Osteoblast (primary cell): ENCODE measurements at places on chromosomes 12 and 14. TPM values are rescaled to one million over a fixed set of nuclear protein-coding genes. Genes with fewer than 3 reads are reported as not detected.

GRCh38 chr12:90515199-90516175 lies 439.5 kb downstream of the CCER1 start:
- DNase-seq: no peak

Gene PSME2
- total RNA-seq: 47.7 and 55.7 TPM in 2 replicates

Gene CLEC14A
- total RNA-seq: 0.29 TPM in 1 of 2 replicates, not detected in the other

DNA sequence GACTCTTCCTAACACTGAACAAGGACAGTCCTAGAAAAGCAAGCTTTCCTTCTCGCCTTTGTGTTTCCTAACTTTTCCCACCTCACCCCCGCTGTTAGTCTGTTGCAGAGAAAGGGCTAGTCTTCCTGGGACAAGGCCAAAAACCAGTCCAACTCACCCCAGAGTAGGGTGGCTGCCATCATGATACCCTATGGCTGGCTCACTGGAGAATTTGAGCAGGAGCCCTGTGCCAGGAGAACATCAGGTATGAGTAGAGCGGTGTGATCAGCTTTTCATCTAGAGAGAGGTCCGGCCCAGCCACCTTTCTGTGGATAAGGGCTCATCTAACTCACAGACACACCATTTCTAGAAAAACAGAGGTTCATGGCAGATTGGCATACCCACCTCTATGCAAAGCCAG lies 16.7 kb upstream of the ZFP36L1 start:
- DNase-seq: no peak

- DNase-seq: no peak
Measured at GRCh38 chr14:71620401-71620800, 311.8 kb upstream of the RGS6 start.

GRCh38 chr12:124777399-124778372 lies 86.0 kb downstream of the SCARB1 start:
- no peak for DNase-seq

GRCh38 chr12:47556261-47557030 lies 149.4 kb downstream of the RPAP3 start:
- no peak for DNase-seq

DNA sequence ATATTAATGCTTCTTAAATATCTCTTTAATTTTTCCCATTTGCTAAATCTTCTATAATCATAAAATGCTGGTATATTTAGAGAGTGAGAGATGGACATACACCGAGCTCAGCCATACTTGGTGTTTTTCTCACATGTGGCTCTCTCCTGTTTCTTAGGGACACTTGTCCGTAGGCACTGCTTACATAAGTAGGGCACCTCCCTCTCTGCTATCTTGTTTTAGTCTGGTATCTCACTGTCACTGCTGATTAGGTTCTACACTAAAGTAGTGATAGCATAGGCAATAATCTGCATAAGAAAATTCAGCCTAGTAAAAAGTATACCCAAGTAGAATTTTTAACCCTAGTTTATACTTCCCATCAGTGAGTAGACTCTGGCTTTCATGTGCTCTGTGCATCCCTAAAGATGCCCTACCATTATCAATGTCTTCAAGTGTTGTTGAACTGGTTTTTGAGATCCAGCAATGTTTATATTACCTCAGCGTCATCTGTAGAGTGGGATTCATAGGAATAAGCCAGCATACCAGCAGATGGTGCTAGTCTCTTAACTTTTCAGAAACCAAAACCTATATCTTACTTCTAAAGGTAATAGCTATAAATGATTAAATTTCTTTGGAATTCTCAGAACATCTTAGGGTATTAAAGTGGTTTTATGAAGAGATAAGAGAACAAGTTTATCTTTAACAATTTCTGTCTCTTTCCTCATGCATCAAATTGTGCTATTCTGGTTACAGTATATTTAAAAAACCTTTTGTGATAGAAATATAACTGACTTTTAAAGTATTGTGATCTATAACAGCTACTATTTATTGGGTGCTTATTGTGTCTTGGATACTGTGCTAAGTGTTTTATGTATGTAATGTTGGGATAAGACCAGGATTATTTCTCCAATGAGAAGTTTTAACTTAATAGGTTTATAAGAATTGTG lies 32.9 kb downstream of the ARID2 start:
- DNase-seq: peak; percentile 26

Gene PZP
- not detected in 2 replicates for total RNA-seq

DNA sequence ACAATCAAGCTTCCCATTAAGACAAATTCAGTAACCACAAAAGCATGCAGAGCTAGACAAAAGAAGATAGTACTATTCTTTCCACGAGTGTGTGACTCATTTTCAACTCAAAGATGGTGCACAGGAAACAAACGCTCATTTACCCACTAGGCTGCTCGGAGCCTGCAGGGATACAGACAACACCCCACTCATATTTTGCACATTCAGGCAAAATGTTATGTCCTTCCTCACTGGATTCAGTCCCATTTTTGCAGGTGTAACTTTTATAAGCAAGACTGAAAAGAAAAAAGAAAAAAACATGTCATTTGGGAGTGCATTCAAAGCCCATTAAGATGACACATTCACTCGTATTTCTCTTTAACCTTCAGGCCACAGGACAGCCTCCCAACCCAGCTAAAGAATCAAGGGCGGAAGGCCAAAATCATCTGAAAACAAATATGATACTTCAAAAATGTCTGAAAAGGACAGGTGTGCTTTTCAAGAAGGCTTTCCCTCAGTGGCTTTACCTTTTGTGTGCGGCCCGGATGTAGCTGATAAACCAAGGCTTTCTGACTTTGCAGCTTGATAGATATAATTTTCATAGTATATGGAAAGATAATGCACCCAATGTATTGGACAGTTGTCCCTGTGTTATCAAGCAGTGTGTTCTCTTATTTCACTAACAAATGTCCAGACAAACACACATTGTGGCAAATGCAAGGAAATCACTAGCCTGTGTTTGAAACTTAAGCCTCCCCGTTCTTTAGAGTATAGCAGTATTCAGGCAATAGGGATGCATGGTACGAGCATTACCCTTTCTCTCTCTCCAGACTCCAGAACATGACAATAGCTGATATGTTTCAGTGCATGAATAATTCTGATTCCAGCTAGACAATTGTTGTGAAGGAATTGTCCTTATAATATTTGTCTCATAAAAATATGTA lies 147.8 kb upstream of the KRR1 start:
- DNase-seq: peak; percentile 31

Gene CYP27B1
- total RNA-seq: 0.29 and 0.36 TPM in 2 replicates

GRCh38 chr14:38662781-38663180 lies 406.9 kb upstream of the CLEC14A start:
- peak; percentile 3 for DNase-seq

GRCh38 chr12:49358483-49359141 lies 8.7 kb upstream of the SPATS2 start:
- DNase-seq: peak; percentile 82

DNA sequence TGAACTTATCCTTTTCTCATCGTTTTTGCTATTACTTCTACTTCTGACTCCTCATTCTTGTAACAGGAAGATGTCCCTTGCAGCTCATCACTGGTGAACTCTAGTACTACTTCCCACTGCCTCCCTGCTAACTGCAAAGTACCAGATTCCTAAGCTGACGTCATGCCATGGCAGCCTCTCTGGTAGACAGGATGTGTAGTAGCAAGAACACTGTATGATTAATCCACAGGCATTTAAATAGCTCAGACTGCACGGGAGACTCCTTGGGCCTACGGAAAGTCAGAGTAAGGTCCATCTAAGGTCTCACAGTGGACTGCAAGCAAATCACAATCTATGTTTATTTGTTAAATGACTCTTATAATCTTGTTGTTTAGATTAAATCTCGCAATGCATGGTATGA lies 43.5 kb downstream of the DNAI7 start:
- DNase-seq: peak; percentile 86

- DNase-seq: no peak
Measured at GRCh38 chr12:45433441-45433868, 217.6 kb downstream of the ANO6 start.

Gene CERS5
- 30.9 and 33.7 TPM in 2 replicates for total RNA-seq

DNA sequence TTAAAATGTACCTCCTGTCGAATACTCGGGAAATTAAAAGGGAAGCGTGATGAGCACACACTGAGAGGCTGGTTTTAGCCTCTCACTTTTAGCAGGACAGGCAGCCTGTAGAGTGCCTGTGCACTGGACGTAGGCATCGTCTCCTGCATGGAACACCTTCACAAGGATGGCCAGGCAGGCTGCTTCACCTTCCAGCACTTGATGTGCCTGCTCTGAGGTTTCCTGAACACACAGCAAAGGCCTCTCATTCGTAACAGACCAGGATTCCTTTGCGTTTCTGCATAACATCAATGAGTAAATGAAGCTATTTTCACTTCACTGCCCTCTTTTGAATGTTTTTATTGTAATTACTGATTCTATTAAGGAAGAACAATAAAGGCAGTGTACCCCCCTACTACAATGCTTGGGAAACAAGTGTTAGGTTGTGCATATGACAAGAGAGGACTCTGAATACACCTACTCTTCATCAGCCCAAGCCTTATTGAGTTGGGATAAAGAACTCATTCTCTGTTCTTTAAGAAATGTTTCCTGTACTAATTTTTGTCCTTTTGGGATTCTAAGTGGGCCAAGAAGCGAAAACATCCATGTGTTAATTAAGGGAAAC lies 1077.6 kb upstream of the FOXG1 start:
- no peak for DNase-seq

Gene SERPINA12
- total RNA-seq: not detected in 2 replicates

GRCh38 chr12:96902076-96902475 lies 5.0 kb upstream of the NEDD1 start:
- DNase-seq: no peak

DNA sequence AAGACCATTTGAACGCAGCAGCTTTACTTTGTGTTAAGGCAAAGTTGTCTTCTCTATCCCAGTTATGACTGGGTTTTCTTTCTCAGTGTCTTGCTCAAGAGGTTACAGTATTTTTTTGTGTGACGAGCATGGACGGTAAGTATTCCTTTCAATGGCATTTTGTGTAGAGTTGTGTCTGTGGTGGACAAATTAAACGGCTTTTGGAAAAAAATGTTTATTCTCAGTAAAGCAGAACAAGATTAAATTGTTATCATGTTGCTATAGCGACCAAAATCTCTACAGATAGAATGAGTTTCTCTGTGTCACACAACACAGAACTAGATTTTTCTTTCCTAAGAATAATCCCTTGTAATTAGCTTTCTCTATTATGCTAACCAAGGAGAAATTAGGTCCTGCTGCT lies 417.1 kb downstream of the AEBP2 start:
- DNase-seq: no peak

GRCh38 chr12:49377386-49377785 lies 10.1 kb downstream of the SPATS2 start:
- no peak for DNase-seq

Gene KRT83
- not detected in 2 replicates for total RNA-seq

Gene EPYC
- total RNA-seq: 1.8 TPM in 2 replicates

DNA sequence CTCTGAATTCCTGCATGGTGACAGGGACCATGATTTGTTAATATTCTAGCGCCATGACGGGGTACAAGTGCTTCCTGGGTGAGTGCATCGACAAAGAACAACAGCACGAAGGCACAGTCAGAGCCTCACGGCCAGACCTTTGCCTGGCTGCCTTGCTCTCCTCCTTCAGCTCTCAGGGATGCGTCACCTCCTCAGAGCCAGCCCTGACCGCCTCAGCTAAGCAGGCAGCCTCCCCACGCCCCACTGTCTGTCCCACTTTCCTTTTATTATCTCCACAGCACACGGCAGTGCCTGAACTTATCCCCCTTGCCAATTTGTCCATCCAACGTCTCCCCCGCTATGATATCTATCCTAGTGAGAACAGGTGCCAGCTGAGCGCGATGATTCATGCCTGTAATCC lies 16.5 kb upstream of the FZD10 start:
- DNase-seq: no peak

GRCh38 chr14:105881021-105881930 lies 354.9 kb downstream of the TMEM121 start:
- peak; percentile 46 for DNase-seq

DNA sequence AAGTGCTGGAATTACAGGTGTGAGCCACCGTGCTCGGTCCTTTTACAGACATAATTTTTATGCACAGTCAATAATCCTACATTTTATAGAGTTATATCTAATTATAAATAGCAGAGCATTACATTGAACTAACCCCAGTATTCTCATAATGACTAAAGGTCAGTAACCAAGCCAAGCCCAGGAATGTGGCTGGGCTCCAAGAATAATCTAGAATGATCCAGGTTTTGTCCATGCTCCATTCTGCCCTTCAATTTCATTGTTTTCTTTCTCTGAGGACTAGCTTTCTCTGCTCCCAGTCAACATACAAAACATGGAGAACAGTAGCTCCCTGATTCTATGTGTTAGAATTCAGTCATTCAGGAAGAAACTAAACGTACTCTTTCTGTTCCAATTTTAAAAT lies 92.1 kb upstream of the KRR1 start:
- no peak for DNase-seq

- no peak for DNase-seq
Measured at GRCh38 chr14:86027144-86027543, 497.2 kb downstream of the FLRT2 start.

DNA sequence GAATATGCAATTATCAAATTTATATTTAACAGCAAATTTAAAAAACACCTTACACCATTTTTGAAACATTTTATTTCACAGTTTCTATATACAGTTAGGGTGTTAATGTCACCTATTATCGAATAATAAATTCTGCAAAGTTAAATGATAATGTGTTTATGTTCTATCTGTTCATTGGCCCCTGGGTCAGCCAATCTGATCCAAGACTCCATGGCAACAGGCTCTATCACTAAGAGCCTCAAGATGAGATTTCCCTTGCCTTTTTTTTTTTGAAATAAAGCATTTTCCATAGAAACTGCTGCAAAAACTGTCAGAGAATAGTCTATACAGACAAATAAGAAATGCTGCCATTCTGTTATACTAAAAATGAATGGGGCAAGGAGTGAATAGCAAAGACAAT lies 83.2 kb upstream of the STAC3 start:
- no peak for DNase-seq

DNA sequence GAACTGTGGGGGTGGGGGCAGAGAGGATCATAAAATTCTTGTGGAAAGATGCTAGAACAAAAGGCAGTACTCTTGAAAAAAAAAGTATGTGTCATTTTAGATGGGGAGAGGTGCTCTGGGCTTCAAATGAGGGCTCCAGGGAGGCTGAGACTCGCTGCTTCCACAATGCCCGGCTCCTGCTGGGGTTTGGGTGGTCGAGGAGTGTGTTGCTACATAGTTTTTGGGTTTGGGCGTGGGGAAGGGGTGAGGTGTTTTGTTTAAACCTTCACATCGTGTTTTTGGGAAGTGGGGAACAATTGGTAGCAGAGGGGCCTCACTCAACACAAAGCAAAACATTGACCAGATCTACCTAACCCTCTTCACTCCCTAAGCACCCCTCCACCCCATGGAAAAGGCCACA lies 8.1 kb downstream of the ISCA2 start:
- DNase-seq: no peak

DNA sequence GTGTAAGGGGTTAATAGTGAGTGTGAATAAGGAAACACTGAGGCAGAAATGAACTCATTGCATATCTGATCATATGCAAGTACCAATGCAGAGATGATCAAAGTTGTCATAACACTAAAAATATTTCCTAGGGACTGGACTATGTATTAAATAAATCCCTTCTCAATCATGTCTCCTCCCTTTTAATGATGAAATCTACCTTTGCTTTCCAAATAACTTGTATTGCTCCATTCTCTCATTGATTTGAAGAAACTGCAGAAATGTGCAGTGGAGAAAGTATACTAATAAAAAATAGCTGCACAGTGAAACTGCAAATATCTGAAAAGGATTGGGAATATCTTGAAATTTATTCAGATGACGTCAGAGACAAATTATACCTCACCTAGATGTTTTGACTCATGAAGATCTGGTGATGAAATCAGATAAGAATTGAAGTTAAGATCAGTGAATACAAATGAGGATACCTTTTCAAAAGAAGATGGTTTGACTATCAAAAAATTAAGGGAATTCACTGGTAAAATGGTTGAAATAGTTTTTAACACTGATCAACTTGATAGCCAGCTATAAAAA lies 1264.9 kb upstream of the USP15 start:
- DNase-seq: no peak

GRCh38 chr14:26984311-26985177 lies 386.7 kb upstream of the NOVA1 start:
- no peak for DNase-seq
